ENCODE measurements at places on chromosomes 12 and 14.

- no peak for DNase-seq
Observed at GRCh38 chr14:87901236-87901635, 91.7 kb downstream of the GALC start.

DNA sequence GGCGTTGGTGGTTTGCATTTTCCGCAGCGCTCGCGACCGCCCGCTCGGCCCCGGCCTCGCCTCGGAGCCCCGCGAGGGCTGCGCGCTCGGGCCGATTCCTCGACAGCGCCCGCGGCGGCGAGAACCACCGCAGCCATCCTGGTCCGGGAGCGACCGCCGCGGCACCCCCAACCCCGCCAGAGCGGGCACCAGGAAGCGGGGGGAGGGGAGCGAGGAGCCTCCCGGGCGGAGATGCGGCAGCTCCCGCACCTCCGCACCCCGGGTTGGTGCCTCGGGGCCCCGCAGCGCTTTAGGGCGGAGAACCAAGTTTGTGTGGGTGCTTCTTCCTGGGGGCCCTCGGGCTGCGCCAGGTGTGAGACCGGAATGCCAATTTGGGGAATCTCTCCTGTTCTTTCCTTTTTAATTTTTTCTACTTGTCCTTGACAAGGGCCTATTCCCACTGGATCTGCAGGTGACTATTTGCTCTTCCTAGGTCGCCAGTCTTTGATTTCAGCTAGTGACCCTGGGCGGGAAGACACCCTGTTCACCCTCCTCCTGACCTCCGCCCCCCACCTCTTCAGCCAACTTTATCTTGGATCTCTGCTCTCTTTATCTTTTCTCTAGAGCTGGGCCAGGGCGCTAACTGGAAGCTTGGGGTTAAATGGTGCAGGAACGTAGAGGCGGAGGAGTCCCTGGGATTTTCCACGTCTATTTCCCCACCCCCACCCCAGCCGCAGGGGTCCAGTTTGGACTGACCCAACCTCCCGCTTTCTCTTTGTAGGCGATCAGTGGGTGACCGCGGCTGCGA, at the start of gene SOCS2:
Gene SOCS2, plus strand, starts transcription at position 751 of the 787 bp plus-strand sequence. CDS start 223 bp downstream, outside the sequence.
- DNase-seq: no peak

- DNase-seq: no peak
Observed at GRCh38 chr14:87975636-87976035, 17.3 kb downstream of the GALC start.

- no peak for DNase-seq
Observed at GRCh38 chr12:25054783-25055144, 105.9 kb upstream of the BCAT1 start.

GRCh38 chr12:100337299-100337698, 19.6 kb upstream of the SLC17A8 start:
- DNase-seq: no peak

DNA sequence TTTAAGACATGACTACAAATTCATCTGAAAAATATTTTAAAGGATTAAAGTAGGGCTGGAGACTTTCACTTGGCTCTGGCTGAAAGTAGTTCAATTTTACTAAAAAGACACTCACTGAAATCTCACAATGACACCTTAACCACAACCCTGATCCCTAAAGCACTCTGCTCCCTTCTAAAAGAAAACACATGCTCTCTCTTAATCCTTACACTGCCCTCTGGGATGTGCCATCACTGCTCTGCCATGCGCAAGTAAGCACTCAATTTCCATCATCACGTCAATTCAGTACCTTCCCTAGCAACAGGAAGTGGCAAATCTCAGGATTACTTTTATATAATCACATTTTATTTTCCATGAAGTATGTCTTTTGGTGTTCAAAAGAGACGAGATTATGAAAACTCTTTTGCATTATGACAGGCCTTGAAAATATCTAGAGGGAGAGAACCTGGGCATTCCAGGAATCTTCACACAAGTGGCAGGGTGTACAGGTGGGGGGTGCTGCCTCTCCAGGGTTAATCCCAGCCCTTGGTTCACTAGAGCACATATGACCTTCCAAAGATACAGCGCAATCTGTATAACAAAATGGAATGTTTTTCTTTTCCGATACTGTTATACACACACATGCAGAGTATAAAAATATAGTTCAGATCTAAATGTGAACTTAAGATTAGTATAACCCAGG, 7.3 kb downstream of the ATG14 start:
- no peak for DNase-seq

DNA sequence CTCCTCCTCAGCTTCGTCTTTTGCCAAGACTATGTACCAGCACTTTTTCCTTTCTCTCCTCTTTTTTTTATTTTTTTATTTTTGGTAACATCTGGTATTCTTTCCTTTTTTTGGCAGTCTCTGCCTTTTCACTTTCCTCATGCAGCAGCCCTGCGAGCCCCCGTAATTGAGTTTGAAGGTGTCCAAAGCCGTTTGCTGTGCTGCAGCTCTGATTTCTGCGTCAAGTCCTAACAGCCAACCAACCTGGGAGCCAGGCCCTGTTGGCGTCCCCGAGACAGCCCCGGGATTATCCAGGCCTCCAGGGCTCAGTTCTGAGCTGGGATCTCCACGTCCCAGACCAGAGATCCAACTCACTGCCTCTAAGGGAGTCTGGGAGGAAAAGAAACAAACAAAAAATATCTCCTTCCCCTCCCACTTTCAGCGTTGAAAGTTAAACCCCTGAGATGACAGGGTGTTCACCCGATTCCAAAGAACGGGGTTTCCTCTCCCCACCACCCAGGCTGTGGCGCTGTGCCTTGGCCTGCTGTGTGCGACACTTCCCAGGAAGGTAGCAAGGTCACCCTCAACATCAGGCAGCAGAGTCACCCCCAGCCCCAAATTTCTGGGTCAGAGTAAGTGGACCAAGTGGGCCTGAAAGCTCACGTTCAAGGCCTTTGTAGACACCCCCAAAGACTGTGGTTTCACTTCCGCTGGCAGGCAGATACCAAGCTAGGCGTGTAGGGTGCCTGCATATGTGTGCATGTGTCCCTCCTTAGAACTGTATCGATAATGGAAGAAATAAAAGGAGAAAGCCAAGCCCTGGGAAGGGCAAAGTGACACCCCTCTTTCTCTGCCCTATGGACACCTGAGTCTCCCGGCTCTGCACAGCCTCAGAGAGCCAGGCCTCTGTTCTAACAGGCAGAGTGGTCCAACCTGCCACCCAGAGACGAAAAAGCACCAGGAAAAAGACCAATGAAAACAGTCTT, 11.1 kb downstream of the BCL11B start:
- DNase-seq: no peak

GRCh38 chr12:53941187-53941586, 2.6 kb downstream of the HOXC13 start:
- DNase-seq: no peak

- DNase-seq: no peak
Observed at GRCh38 chr14:21109377-21110138, 8.7 kb downstream of the TMEM253 start.

- DNase-seq: no peak
Observed at GRCh38 chr14:22932146-22932545, 3.0 kb upstream of the PRMT5 start.

- DNase-seq: no peak
Observed at GRCh38 chr14:38567703-38568102, 311.8 kb upstream of the CLEC14A start.

DNA sequence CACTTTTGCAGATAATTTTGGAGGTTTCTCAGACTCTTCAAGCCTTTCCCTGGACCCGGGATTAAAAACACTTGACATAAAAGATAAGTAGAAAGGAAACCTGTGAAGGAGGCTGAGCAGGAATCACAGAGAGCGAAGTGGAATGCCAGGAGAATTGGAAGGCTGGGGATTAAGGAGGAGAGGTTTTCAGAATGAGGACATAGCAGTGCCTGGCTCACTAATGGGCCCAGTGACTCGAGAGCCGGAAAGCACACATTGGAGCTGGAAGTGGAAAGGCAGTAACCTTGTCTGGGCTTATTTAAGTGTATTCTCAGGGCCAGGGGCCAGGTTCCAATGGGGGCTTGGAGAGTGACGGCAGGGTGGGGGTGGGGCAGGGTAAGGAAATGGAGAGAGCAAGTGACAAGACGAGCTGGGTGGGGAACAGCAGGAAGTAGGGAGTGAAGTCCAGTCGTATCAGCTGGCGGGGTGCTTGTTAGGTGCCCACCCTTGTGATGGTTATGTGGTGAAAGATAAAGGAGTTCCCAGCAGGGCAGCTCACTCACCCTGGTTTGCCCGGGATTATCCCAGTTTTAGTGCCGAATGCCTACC, 13.1 kb downstream of the EVL start:
- DNase-seq: no peak

Measured in DMS153 (cell line).